ENCODE measurements at places on chromosomes 2 and 18.

GRCh38 chr18:45386041-45386655 lies 229.1 kb upstream of the SLC14A2 start:
- DNase-seq = peak; percentile 63

- DNase-seq = no peak
Observed at GRCh38 chr2:142684667-142685066, 192.8 kb upstream of the KYNU start.

DNA sequence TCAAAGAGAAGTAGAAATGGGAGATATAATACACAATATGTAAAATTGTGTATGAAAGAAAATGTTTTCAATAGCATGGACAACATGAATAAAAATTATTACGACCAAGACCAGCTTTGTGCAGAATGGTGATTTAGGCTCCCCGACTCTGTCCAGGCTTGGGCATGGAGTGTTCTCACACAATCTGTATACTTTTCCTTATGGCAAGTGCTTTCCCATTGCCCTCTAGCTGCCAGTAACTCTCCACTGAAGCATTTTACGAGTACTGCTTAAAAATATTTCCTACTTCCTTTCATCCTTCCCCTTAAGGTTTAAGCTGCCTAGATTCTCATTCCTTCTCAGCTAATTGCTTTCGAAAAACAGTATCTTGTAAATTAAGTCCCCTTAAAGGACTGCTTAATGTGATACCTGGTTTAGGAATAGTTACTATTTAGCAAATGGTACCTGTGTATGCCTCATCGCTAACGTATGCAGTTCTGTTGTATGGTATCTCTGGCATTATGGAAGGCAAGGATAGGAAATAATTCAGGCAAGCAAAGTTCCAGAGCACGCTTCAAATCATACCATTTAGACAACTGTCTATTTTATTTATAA lies 714.6 kb downstream of the ERBB4 start:
- DNase-seq = no peak

GRCh38 chr2:107806901-107807300 lies 19.8 kb upstream of the RGPD4 start:
- DNase-seq = no peak

GRCh38 chr2:238899386-238899785 lies 51.5 kb downstream of the TWIST2 start:
- DNase-seq = no peak

DNA sequence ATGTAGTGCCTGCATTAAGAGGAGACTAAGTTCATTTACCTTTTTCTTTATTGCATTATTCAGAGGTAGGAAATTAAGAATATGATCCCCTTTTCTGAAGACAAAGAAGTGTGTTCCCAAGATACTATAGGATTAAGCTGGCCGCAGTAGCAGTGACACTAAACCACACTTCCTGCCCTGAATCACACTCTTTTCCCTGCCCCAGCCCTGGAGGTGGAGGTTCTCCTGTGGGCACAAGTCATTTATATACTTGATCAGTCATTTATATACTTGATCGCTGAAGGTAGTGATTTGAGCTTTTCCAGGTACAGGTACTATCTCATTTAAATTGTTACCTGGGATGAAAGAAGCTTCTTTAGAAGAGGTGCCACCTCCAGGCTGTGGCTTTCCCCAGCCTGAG lies 78.6 kb downstream of the ARMC9 start:
- DNase-seq = no peak

- DNase-seq = no peak
Observed at GRCh38 chr18:7146067-7146466, 28.5 kb upstream of the LAMA1 start.

DNA sequence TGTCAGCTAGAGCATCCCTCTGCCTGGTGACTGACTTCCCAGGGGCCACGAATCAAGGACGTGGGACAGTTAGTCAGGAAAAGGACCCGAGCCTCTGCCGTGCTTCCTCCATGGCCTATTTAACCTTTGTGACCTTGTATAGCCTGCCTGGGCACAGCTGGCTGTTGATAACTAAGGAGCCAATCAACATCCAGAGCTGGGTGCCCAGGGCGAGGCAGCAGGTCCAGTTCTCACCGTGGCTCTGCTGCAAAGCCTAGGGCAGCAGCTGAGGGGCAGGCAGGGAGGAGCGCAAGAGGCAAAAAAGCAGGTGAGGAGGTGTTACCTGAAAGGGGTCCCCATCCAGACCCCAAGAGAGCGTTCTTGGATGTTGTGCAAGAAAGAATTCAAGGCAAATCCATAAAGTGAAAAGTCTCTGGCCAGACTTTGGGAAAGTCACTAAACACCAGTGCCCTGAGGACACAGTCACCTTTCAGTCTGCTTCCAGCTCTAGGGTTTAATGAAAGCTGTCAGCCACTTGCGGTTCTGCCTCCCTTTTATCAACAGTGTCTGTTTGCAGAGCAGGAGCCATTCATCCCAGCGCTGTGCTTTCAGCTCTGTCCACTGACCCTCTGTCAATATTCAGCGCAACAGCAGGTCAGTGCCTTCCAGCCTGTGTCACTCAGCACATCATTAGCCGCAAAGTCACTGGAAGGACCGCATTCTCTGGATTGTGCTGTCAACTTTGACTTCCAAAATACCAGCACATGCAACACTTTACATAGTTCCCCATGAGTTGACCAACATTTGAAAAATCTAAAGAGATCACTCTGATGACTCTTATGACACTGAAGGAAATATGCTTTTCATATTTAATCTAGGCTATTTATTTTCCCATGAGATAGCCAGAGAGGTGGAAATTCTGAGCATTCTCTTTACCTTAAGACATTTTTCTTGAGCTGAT lies 38.6 kb upstream of the ASAP2 start:
- DNase-seq = no peak

DNA sequence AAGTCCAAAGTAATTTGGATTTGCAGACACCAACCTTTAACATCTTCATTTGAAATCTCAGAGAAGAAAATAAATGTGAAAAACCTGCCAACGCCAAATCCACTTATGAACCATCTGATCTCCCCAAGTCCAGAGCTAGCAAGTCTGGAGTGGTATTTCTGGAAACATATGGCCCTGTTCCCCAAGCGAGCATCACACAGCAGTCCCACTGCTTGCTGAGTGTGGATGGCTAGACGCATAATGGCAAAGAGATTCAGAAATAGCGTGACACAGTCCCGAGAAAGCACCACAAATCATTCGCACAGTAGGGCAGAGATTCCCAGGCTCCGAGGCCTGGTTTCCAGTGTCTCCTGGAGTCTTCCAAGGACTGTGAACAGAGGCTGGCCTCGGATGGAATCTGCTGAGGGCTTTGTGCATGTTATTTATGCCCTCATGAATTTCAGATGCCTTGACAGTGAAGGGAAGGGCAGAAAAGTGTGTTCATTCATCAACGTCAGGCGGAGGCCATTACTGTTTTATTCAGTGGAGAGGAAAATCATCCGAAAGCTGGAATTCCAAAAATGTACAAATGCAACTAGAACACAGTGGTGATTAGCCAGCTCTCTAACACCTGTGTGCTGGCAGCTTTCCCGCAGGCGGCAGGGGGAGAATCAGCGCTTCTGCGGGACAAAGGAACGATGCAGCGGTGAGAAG lies 417.0 kb downstream of the EIPR1 start:
- DNase-seq = no peak

DNA sequence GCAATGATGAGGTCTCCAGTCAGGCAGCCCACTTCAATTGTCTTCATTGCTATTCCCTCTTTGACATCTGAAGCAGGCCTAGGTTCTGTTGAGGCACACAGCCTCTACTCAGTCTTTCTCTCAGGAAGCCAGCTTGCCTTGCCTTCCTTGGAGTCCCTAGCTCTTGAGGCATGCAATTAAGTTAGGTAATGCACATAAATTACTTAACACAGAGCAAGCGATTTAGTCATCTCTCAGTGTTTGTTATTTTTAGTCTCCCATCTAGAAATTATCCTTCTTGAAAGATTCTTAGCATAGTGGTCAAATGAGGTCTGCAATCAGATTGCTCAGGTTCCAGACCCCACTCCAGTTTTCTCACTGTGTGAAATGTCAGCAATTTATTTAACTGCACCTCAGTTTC lies 32.0 kb downstream of the SULT1C4 start:
- DNase-seq = no peak

DNA sequence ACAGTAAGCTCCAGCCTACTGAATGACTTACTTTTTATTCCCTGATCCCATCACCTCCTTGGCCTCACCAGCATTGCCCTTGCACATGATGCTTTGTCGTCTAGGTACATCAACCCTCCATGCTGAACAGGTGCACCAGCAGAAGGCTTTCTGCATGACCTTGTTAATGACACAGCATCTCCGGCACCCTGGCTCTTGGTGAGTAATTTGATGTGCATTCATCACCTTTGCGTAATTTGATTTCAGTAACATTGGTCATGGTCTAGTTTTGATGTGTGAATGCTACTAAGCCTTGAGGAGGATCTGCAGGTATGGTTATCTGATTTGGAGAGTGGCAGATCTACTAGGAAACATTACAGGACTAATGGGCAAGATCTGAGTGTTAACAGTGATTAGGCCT lies 103.6 kb downstream of the STK39 start:
- DNase-seq = no peak

GRCh38 chr2:206502729-206503128 lies 59.4 kb downstream of the ADAM23 start:
- no peak for DNase-seq

GRCh38 chr2:62054916-62055450 lies 140.9 kb upstream of the B3GNT2 start:
- no peak for DNase-seq

DNA sequence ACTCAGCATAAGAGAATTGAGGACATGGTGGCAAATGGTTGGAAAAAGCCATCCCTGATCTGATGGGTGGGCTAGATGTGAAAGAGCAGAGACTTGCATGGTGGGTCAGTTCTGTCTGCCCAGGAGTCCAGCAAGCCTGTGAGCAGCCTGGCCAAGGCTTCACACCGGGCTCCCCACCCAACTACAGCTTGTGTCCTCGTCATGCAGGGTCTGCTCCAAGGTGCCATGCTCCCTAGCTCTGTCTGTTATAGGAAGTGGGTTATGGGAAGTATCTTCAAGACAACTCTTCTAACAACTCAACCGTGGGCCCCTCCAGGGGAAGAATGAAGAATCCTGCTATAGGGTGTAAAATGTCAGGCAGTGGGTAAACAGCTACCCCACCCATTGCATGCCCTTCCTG lies 97.4 kb downstream of the ADD2 start:
- DNase-seq = no peak

DNA sequence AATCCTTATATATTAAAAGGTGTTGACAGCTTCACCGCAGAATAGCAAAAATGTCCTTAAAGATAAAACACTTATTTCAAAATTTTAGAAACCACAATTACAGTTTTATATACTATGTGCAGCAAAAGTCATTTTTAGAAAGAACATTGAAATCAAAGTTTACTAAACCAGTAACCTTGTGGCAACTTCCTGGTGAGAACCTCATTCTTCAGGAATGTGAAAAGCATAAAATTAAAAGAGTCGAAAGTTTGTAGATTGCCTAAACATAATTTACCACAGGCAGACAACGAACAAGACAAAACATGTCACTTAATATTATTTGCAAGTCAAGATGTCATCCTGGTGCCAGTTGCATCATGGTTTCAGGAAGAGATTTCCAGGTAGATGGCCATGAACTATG lies 108.3 kb upstream of the NRP2 start:
- DNase-seq = no peak

DNA sequence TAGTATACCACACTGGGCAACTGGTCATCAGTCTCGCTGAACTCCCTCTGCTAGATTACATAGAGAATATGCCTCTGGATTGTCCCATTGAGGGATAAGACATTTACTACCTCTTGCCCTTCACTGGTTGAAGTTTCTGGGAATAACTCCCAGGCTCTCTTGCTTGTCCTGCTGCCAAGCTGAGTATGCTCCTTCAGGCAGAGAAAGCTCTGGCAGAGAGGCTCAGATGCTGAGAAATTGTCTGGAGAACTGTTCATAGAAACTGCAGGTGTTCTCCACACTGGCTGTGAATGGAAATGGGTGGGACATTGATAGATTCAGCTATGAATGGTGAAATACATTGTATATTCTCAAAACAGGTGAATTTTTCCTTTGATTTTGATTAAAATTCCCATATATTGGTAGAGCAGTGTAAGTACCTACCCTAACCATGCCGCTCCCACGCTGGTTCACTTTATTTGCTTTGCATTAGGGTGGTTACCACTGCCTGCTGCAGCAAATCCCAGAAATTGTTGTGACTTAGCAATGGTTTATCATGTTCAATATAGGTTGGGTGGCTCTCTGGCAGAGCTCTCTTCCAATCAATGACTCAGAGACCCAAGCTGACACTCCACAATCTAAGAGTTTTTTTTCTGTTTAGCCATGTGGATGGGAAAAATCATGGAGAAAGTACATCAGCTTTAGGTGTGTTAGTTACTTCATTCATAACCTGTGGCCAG lies 36.7 kb downstream of the FAM117B start:
- DNase-seq = no peak

- DNase-seq = no peak
Observed at GRCh38 chr2:108614659-108615058, 80.4 kb downstream of the LIMS1 start.

DNA sequence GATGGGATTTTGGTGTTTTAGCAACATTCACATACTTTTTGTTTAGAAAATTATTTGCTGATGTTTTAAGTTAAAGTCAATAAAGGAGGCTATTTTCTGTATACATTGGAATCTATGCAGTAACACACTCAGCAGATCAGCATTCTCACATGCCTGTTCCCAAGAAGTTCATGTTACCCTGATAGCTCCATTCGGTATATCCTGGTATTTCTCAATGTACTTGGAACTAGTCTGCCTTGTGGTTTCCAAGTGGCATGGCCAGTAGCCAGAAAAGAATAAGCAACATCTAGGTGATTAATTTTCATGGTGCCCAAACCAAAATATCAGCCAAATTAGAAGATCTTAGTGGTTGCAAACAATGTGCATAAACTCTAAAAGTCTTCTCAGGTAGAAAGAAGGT lies 5.2 kb upstream of the NCAPH start:
- no peak for DNase-seq

DNA sequence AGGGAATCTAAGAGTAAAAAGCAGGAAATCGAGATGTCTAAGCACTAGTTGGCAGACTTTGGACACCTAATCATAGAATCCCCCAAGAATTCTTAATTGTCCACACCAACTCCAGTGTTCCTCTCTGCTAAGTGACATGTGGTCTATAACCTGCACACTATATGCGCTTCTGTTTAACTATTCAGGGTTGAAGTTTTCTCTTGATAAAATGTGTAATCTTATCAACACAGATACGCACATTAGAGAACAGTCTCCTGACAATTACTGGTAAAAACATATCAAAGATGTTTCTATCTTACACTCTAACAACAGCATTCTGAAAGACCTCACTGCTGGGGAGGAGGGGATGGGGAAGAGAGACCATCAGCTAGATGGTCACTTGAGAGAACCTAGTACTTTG lies 3.9 kb downstream of the ABCB11 start:
- no peak for DNase-seq

GRCh38 chr18:30096796-30097195 lies 945.7 kb downstream of the DSC3 start:
- no peak for DNase-seq

DNA sequence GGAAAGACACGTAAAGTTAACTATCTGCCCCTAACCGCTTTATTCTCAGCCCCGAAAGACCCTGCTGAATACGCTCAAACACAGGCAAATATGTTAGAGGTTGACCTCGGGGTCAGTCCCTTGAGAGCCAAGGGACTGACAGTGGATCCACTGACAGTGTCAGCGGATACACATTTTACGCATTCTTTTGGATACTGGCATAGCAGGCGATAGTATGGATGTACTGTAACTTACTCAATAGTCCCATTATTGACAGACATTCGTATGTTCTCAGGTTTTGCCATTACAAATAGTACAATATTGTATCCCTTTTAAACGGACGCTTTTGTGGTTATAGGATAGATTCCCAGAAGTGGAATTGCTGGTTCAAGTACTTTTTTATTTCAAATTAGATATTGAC lies 13.4 kb downstream of the ATP6V1B1 start:
- no peak for DNase-seq

- DNase-seq = peak; percentile 26
Observed at GRCh38 chr2:144357623-144358373, 162.1 kb downstream of the ZEB2 start.
